ENCODE measurements at places on chromosomes 1 and 21. TPM values are rescaled to one million over a fixed set of nuclear protein-coding genes. Genes with fewer than 3 reads are reported as not detected.

The KRTAP7-1 gene
- not detected for total RNA-seq

The NBPF10 gene
- total RNA-seq: 2.5 TPM

The GCLM gene
- 16.6 TPM for total RNA-seq

The RAVER2 gene
- 26.4 TPM for total RNA-seq

DNA sequence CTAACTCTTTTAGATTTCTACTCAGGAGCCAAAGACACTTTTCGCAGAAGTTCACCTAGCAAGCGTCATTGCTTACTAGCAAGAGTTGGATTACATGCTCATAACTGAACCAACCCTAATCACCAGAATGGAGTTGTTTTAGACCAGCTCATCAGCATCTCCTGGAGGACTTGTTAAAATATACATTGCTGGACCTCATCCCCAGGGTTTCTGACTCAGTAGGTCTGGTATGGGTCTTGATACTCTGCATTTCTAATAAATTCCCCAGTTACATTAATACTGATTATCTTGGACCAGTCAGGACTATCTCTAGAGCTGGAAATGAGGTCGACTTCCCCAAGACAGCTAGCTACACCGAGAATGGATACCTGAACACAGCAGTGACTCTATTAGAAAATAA is 9.7 kb upstream of the PRDX6 start:
- no peak overlapping the region for H3K27ac ChIP-seq
- H3K4me3 ChIP-seq: no peak overlapping the region
- H3K4me1 ChIP-seq: no peaks in the 10 kb centered on the region
- no peak for DNase-seq
- H3K36me3 ChIP-seq: no peaks in the 10 kb centered on the region

GRCh38 chr1:47690341-47691250 is 252.8 kb downstream of the FOXD2 start:
- no peaks in the 10 kb centered on the region for H3K4me1 ChIP-seq
- no peaks in the 10 kb centered on the region for H3K27me3 ChIP-seq
- no peaks in the 10 kb centered on the region for H3K36me3 ChIP-seq
- no peak for DNase-seq
- H3K4me3 ChIP-seq: no peak overlapping the region

GRCh38 chr1:79380078-79380477 is 373.5 kb upstream of the ADGRL4 start:
- DNase-seq: no peak
- no peak overlapping the region for H3K4me3 ChIP-seq
- H3K27ac ChIP-seq: no peak overlapping the region
- no peaks in the 10 kb centered on the region for H3K4me1 ChIP-seq
- no peaks in the 10 kb centered on the region for H3K36me3 ChIP-seq
- no peaks in the 10 kb centered on the region for H3K27me3 ChIP-seq

GRCh38 chr1:41394959-41395956 is 34.0 kb downstream of the FOXO6 start:
- H3K27ac ChIP-seq: no peak overlapping the region
- DNase-seq: no peak
- no peaks in the 10 kb centered on the region for H3K27me3 ChIP-seq
- no peaks in the 10 kb centered on the region for H3K4me1 ChIP-seq
- no peaks in the 10 kb centered on the region for H3K36me3 ChIP-seq
- H3K4me3 ChIP-seq: no peak overlapping the region

Measured in Peyer's patch (tissue), 4 donors.